ENCODE measurements at places on chromosomes 5 and 9.

- DNase-seq = no peak
These were observed 40.3 kb downstream of the ZNF354A start for GRCh38 chr5:178690208-178690607.

DNA sequence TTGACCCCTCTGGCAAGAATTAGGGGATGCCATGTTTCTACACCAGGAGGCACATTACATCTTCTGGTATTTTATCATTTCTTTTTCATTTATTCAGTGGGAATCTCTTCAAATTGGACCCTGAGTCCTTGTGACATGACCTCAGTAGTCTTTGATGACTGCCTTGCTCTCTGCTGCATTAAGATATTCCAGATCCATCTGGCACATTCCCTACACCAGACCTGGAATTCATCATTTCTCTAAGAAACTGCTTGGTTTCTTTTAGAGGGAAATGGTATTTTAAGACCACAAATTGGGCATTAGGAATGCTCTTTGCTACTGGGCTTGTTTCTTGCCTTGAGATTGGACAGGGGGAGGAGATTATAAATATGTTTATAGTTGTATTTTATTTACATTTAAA, 61.0 kb downstream of the GALNT10 start:
- DNase-seq = no peak

DNA sequence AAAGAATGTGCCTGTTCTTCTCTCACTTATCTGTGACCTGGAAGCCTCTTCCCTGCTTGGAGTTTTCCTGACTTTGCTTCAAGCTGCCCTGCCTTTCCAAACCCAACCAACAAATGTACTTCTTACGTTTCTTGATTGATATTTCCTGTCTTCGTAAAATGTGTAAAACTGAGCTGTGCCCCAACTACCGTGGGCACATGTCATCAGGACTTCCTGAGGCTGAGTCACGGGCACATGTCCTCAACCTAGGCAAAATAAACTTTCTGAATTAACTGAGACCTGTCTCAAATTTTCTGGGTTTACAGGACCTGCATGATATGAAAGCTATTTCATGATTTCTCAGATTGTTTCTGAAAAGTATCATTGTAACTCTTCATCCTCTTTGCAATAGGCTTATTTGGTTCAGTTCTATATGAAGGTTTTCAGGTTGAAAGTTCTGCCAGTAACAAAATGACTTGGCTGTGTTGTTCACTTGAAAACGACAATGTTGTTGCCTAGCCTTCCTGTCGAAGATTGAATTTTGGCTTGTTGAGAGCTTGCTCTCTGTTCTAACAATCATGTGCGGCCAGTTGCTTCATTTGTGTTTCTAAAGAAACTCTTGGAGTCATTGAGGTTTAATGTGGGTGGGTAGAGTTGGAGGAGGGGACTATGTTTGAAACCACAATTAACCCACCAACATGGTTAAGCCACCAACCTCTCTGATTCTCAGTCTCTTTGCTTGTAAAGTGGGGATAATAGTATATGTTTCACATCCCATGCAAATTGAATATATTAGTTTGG, 145.6 kb downstream of the FBXL7 start:
- DNase-seq = no peak

DNA sequence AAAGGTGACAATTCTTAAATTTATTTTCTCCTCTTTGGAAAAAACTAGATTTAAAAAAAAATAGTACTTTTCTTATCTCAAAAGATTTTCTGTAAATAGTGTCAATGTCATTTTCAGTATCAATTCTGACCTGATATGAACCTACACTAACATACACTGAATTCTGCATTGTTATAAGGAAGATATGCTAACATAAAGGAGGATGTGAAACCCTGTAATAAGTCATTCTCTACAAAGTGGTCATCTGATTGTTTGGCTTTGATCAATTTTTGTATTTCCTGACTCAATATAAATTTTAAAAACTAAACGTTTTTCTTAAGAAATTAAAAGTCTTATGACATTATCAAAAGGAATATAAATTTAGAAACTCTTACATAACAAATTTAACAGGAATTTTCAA, 233.6 kb upstream of the EDIL3 start:
- no peak for DNase-seq

- DNase-seq = no peak
These were observed 35.8 kb upstream of the PIP5K1B start for GRCh38 chr9:68669218-68669617.

DNA sequence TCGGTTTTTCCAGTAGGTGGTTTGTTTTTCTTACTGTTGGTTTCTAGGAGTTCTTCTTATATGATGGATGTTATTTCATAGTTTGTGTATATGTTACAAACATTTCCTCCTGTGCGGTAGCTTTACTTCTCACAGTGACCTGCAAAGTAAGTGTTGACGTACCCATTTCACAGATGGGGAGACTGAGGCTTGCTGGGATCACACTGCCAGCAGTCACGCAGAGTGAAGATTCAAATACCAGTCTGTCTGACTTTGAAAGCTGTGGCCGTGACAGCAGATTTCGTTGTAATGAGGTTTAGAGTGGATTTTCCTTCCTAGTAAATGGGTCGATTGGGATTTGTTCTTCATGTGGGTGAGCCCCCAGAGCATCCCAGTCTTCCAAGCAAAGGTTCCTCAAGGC, 13.0 kb downstream of the DBH start:
- no peak for DNase-seq

GRCh38 chr9:120937127-120937526, 10.5 kb upstream of the TRAF1 start:
- no peak for DNase-seq

GRCh38 chr9:137804908-137805630, 72.5 kb upstream of the CACNA1B start:
- no peak for DNase-seq

- no peak for DNase-seq
These were observed 62.0 kb upstream of the MEF2C start for GRCh38 chr5:88944751-88945531.

DNA sequence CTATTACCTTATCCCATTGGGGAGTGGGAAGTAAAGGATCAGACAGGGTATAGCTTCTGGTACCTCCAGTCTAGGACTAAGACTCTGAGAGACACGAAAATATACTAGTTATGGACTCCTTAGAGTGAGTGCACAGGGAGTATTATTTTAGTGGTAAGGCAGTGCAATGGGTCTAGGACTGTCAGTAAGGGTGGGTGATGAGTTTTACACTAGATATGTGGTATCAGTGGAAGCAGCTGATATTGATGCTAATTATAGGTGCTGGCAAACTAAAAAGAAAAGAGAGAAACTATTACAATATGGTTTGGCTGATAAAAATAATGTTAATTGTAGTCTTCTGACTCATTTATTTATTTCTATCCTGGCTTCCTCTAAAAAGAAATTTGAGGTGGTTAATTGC, 118.6 kb downstream of the UNC13B start:
- no peak for DNase-seq

DNA sequence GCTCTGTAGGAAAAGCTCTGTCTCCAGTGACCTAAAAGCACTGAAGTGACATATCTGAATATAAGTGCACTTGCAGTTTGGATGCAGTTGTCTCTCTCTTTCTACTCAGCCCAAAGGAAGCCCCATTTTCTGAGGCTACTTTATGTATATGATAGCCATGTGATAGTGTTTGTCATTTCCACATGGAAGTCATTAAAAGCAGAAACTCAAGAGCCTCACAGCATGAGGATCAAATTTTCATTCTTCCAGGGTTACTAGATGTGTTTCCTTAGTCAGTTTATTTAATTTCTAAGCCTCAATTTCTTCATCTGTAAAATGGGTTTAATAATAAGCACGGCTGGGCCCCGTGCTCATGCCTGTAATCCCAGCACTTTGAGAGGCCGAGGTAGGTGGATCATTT, 36.7 kb downstream of the RNF44 start:
- DNase-seq = no peak

- DNase-seq = no peak
These were observed 973.3 kb downstream of the TAF11L14 start for GRCh38 chr5:18607570-18607969.

DNA sequence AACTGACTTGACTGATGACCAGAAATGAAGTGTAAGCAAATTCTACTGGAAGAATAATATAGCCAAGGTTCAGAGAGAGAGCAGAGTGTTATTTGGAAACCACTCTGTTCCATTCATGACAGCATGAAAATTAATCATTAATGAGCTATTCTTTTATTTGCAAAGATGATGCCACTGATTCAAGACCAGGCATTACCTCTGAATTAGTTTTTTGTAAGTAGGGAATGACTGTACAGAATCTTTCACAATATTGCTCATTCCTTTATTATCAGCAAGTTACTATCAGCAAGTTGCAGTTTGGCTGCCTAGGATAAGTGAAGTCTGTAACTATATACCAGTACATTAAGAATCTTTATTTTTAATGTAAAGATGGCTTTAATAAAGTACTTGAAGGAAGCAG, 75.1 kb upstream of the RGMB start:
- DNase-seq = no peak

GRCh38 chr5:176661676-176662075, 14.4 kb downstream of the TSPAN17 start:
- no peak for DNase-seq

DNA sequence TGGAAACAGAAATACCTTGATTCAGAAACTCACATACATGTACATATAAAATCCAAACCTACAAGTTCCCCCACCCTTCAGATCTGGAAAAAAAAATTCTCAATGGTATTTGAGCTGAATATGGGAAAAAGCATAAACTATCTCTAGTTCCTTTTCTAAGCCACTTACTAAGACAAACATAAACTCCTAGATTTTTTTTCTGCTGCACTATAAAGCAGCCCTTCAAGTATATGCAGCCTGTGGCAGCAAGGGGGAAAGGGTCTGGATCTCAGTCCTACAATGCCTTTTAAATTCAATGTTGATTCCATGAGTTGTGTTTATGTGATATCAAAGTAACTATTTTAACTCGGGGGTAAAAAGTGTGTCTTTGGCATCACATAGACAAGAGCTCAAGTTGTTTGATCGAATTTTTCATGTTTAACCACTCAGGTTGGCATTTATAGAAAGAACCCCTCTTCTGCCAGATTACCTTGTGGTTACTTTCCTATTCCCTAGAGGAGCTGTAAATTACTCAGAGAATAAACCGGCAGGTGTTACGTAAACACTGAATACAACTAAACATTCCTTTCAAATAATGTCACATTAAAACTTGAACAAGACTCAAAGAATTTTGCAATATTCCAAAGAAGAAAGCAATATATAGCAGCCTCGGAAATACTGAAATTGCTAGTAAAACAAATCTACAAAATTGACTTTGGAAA, 91.8 kb upstream of the FER start:
- no peak for DNase-seq

- no peak for DNase-seq
These were observed 276.7 kb upstream of the KIF2A start for GRCh38 chr5:62029303-62029702.

GRCh38 chr5:38562444-38563210, 6.2 kb upstream of the LIFR start:
- no peak for DNase-seq

DNA sequence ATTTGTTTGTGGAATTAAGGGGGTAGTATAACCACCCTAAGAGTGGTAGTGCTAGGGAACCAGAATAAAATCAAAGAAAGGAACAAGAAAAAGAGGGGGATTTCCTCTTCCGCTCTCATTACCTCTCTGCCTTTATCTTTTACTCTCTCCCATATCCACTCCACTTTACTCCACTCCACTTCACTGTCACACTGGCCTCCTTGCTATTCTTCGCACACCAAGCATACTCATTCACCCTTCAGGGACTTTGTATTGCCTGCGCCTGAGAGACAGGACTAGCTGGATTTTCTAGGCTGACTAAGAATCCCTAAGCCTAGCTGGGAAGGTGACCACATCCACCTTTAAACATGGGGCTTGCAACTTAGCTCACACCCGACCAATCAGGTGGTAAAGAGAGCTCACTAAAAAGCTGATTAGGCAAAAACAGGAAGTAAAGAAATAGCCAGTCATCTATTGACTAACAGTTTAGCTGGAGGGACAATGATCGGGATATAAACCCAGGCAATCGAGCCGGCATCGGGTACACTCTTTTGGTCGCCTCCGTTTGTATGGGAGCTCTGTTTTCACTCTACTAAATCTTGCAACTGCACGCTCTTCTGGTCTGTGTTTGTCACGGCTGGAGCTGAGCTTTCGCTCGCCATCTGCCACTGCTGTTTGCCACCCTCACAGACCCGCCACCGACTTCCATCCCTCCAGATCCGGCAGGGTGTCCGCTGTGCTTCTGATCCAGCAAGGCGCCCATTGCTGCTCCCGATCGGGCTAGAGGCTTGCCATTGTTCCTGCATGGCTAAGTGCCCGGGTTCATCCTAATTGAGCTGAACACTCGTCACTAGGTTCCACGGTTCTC, 121.8 kb downstream of the FAM170A start:
- DNase-seq = no peak

DNA sequence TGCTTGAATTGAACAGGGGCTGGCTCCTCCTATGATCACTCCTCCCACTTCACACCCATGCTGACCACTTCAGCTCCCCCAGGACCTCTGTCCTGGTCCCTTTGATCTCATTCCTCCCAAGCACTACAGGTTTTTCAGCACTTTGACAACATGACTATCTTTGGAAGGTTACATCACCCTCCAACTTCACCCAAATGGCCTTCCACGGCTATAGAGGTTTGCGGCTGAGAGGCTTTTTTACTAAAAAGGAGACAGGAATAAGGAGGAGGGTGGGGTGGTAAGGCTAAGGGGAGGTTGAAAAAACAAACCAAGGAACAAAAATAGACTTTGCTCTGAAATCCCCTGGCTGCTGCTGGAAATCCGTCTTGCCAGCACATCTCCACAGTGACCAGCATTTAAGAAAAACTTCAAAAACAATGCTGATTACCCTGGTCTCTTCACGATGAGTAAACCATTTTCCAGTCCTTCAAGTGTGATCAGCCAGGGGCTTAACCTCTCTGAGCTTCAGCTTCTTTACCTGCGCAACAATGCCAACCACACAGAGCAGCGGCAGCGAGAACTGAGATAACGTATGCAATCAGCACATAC, 102.7 kb downstream of the DPYSL3 start:
- DNase-seq = no peak

DNA sequence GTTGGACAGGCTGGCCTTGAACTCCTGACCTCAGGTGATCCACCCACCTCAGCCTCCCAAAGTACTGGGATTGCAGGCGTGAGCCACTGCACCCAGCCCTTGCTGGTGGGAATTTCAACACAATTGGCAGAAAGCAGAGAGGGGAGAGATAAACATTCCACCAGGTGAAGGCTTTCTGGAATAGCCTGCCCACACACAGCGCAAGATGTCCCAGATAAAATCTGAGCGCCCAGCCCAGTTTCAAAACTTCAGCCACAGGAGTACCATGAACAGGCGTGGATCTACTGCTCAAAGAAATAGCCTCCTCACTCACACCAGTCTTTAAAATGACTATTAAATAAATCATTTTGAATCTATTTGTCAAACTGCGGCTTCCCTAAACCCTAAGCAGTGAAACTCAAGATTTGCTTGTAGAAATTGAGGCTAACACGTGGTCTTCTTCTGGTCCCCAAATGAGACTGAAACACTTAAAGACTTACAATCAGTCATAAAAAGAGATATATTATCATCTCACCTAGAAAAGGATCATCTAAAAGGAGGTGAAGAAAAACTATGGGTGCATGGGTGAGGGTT, 34.7 kb downstream of the CAPSL start:
- DNase-seq = no peak

- DNase-seq = no peak
These were observed 6.2 kb upstream of the OLFM1 start for GRCh38 chr9:135081264-135081660.

GRCh38 chr9:89639367-89639795, 34.6 kb downstream of the GADD45G start:
- DNase-seq = no peak

Data from KG1 (cell line).